Omental fat pad (tissue), 4 donors: ENCODE measurements at places on chromosomes 2 and 18. TPM values are rescaled to one million over a fixed set of nuclear protein-coding genes. Genes with fewer than 3 reads are reported as not detected.

- DNase-seq = no peak
Measured at GRCh38 chr2:216920937-216921456, 61.1 kb upstream of the TNP1 start.

DNA sequence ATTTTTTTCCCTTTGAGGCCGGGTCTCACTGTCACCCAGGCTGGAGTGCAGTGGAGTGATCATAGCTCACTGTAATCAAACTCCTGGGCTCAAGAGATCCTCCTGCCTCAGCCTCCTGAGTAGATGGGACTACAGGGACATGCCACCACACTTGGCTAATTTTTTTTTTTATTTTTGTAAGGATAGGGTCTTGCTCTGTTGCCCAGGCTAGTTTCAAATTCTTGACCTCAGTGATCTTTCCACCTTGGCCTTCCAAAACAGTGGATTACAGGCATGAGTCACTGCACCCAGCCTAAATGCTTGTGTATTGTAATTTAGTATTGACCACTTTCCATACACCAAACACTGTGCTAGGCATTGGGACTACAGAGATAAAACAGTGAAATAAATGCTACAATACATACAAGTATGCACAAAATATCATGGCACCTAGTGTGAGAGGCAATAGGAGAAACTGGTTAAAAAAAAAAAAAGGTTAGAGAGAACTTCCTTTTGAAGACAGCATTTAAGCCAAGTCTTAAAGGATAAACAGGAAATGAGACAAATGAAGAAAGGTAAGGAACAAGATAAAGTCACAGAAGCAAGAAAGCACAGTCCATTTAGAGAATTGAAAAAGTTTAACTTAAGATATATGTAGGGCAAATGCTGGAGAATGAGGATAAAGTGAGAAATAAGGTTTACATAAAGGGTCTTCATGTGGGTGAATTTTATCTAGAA lies 113.4 kb downstream of the GORASP2 start:
- no peak for DNase-seq

Gene INHBB
- 59.8 TPM for total RNA-seq

- no peak for DNase-seq
Measured at GRCh38 chr18:11293794-11294193, 144.4 kb upstream of the PIEZO2 start.

GRCh38 chr2:186950694-186951093 lies 101.7 kb upstream of the ZSWIM2 start:
- no peak for DNase-seq

GRCh38 chr2:111712361-111712760 lies 171.6 kb downstream of the ANAPC1 start:
- DNase-seq = no peak

GRCh38 chr2:47238638-47239037 lies 83.5 kb upstream of the STPG4 start:
- no peak for DNase-seq

- DNase-seq = no peak
Measured at GRCh38 chr2:182906454-182906853, 40.0 kb upstream of the FRZB start.

Gene ZNF407
- 25.2 TPM for total RNA-seq

Gene KLHL41
- total RNA-seq = 1.4 TPM

GRCh38 chr2:238869-239268 lies 25.0 kb downstream of the SH3YL1 start:
- no peak for DNase-seq

- DNase-seq = no peak
Measured at GRCh38 chr2:80256782-80257167, 47.8 kb downstream of the LRRTM1 start.

Gene CYP1B1
- 55.4 TPM for total RNA-seq
